Stimulated activated CD8-positive, alpha-beta memory T cell treated with anti-CD3 and anti-CD28 coated beads, Interleukin-7, amount 100 ng/mL, for 4 hours (primary cell): ENCODE measurements at places on chromosomes 3 and 15.

GRCh38 chr3:193873426-193874201 is 262.3 kb upstream of the HES1 start:
- no peak for DNase-seq

- DNase-seq: no peak
These were observed 11.3 kb downstream of the NBEAL2 start for GRCh38 chr3:46990573-46991374.

DNA sequence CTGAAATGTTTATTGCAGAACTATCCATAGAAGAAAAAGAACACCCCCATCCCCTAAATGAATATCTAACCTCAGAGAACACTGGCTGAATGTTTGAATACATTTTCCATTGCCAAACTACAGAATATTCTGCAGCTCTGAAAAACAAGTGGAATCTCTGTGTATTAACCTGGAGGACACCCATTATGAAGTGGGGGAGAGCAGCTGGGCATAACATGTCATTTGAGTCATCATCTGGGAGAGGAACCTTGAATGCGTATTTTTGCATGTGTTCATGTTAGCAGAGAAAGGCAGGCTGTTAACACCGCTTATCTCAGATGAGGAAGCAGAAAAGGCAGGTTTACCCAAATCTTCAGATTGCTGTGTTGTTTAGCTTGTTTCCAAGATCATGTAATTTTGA is 31.5 kb downstream of the ESYT3 start:
- no peak for DNase-seq

- no peak for DNase-seq
These were observed 34.2 kb upstream of the RAP2B start for GRCh38 chr3:153127788-153128187.

- no peak for DNase-seq
These were observed 154.6 kb downstream of the LRTM1 start for GRCh38 chr3:54773271-54773670.

DNA sequence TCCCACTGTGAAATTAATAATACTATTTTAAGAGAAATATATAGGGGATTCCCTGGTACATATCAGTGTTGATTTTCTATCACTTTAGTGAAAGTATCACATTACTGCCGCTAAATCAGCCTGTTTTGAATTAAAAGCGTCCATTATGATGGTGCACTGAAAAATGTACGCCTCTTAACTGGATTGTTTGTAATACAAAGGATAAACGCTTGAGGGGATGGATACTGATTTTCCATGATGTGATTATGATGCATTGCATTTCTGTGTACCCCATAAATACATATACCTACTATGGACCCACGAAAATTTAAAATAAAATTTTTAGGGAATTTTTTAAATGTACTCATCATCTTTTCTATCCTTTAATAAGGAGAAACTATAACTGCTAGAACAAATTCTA is 478.6 kb downstream of the MAGI1 start:
- no peak for DNase-seq

- no peak for DNase-seq
These were observed 135.0 kb downstream of the NUP210 start for GRCh38 chr3:13285007-13285567.

DNA sequence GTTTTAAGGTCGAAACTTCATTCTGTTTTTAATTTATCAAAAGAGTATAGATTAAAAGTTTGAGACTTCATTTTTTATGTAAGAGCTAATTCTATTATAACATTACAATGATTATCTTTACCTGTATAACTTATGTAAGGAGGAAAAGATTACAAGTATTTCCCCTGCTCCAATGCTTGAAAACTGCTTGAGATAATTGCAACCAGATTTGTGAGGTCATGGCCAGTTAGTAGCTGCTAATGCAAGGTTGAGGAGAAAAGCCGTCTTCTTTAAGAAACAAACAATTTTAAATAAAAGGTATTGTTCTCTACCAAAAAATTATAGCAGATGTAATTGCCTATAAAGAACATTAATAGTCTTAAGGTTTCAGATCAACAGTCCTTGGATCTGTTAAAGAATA is 208.3 kb upstream of the UBE2E2 start:
- no peak for DNase-seq

- no peak for DNase-seq
These were observed 285.7 kb upstream of the MME start for GRCh38 chr3:154794391-154794790.

DNA sequence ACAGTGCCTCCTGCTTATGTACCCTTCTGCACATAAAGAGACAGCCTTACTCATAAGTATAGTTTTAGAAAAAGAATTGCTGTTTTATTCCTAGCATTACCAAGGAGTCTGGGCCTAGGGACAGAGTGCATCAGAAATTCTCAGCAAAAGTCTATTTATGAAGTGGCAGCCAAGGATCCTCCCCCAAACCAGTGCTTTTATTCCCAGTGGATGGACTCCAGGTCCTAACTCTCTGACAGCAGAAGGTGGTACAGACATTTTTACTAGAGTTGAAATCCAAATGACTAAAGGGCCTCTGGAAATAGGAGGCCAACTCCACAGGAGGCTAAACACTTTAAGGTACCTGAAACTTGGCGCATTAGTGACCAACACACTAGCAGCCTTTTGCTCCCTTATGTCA is 407.2 kb upstream of the TPRG1 start:
- no peak for DNase-seq

DNA sequence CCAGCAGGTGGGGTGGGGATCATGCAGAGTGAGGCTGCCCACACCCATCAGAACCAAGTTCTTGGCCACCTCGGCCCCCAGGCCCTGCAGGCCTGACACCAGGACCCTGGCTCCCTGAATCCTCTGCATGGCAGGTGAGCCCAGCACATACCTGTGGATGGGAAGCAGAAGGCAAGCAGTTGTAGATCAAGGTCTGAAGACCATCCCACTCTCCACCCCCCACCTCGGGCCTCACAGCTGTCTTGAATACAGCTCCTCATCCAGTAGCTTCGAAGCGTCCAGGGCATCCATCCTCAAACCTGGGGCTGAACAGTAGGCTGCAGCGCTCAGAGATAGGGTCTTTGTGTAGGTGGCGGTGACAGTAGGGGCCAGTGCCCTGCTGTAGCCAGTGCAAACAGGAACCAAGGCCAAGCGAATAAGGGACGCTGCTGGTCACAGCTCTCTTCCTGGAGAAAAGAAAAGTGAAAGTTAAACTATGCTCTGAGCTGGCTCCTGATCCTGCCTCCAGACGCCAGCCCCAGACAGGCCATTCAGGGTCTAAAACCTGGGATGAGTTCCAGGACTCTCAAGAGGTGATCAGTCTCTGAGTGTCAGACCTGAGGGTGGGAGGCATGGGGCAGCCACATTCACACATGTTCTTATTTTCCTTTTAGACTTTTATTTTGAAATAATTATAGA is at the start of gene UBA7:
Gene UBA7, minus strand, starts transcription at position 457 of the 678 bp plus-strand sequence. Its CDS starts 166 bp downstream, at position 291.
- no peak for DNase-seq

- DNase-seq: no peak
These were observed 420.4 kb upstream of the PROK2 start for GRCh38 chr3:72205297-72205826.

DNA sequence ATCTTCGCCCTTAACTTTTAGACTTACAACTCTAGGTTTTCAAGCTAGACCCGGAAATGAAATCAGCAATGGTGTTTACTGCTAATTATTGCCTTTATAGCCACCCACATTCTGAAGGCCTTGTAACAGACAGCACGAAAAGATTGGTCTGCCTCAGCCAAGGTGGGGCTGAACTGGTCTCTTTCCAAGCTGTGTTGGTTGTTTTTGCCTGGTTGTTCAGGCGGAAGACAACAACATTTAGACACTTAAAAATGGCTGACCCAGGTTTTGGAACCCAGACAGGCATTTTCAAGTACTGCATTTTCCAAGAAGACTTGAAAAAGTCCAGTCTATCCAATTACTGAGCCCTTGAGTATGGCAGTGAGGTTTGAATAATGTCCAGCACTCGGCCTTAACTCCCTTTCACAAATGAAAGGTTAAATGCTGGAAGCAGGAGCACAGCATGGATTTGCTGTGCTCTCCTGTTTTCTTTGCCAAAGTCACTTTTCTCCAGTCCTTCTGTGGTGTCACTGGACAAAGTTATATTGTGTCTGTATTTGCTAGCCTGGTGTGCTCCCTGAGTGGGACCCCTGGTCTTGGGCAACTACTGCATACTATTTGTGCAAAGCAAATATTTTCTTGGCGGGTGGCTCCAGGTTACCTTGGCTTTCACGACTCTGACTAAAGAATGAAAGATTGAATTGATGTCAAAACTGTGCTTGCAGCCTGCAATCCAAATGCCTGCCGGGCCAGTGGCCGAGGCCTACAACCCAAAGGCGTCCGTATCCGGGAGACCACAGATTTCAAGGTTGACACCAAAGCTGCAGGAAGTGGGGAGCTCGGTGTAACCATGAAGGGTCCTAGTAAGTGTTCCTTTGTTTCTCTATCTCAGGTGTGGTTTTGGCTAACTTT is 93.5 kb downstream of the FLNB start:
- DNase-seq: no peak

GRCh38 chr15:43403616-43404015 is 32.7 kb downstream of the TUBGCP4 start:
- no peak for DNase-seq

GRCh38 chr3:88912294-88912877 is 195.0 kb upstream of the EPHA3 start:
- DNase-seq: no peak

DNA sequence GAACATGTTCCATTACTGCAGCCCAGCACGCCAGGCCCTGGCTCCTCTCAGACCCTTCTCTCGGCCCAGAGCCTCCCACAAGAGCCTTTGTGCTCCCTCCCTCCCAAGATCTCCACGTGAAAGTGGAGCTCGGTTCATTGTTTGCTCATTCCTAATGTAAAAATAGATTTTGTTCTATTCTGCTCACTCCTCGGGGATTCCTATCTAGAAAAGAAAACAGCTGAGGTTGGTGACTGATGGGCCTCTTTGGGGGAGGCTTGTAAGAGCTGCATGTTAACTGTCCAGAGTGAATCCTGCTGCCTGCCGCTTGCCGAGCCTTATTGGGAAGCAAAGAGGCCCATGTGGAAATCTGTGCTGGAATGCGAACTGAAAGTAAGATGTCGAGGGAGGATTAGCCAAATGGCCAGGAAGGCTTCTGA is 267.1 kb downstream of the LRTM1 start:
- DNase-seq: no peak

GRCh38 chr15:84872009-84872910 is 12.2 kb upstream of the SLC28A1 start:
- DNase-seq: no peak

GRCh38 chr3:126476166-126477060 is 722 bp upstream of the ZXDC start:
- no peak for DNase-seq

DNA sequence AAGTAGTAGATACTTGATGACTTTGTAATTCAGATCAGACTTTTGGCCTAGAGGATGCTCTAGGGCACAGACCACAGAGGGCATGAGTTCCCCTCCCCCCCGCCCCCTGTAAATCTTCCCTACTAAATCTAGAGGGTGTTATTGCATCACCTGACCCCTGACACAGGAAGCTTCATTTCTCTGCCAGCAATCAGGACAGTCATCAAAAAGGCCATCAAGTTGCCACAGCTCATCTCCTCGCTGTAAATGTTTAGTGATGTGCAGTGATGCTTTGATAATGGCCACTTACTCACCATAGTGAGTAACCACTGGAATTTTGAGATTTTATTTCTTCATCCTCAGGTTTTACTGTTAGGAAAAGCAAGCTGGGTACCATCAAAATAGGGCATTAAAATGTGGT is 289.2 kb upstream of the CHRM5 start:
- no peak for DNase-seq

DNA sequence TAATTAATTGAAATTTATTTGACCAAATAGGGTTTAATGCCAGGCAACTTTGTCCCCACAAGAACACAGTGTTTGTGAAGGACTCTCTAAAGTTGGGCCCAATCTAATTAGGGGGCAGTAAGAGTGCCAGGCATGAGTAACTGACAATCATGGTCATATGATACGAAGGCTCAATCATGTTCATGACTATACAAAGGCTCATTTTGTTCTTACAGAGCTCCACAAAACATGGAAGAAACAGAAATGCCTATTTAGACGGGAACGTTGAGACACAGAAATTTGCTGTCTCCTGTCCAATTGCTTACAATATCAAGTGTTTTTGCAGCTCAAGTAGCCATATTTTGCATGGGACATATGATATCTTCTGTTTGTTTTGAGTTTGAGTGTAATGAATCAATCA is 391.1 kb downstream of the SI start:
- DNase-seq: no peak

- no peak for DNase-seq
These were observed 101.6 kb upstream of the GOLGA6L6 start for GRCh38 chr15:20643024-20643770.

DNA sequence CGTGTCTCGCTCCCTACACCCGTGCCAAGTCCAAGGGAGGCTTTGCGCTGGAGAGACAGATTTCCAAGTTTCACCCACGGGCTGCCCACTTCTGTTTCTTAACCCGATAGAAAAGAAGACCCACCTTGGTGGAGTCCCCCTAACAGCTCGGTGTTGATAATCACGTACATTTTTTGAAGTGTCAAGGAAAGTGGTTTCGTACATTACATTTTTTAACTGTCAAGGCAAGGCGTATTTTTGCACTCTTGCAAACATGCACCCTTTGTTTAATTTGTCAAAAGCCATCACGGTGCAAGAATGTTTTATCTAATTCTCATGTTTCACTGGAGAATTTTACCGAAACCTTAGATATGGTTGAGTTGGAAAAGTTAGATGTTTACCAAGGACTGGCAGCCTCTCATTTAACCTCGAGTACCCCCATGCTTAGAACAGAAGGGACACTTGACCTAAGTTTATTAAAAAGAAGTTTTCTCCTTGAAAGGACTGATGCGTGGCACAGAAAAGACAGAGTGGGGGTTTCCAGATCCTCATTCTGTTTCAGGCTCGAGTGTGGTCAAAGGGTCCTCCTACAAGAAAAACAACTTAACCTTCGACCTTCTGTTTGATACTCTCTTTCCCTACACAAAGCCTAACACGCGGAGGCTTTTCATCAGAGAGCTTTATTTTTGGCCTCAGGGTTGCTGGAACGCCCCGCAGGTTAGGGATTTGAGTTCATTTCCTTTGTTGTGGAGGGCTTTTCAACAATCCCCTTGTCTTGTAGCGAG is 882 bp downstream of the GXYLT2 start:
- DNase-seq: no peak

DNA sequence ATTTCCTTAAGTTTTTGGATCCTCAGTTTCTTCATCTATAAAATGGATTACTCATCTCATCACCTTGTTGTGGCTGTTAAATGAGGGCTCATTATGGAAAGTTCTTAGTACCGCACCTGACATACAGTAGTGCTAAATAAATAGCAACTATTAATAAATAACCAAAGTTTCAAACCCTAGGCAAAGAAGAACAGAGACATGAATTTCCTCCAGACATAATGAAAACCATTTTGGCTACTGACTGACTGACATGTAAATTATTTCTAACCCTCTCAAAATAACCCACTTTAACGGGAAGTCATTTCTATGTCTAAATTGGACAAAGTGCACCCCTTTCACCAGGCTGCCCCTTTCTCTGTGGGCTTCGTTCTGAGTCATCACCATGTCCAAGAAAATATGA is 17.4 kb upstream of the KLHL6 start:
- no peak for DNase-seq

DNA sequence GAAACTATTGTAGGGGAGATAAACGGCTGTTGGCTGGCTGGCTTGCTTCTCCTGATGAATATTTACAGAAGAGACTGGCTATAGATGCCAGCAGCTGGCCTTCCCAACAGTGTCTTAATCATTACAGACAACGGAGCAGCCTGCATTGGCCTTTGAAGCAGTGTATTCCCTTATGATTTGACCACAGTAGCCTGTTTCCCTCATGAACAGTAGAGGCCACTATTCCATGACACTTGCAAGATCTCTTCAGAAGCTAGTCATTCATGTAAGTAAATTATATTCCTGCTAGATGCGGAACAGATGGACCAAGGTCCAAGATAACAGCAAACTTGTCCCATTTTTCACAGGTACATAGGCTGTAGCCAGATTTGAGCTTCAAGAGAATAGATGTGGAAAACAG is 47.3 kb downstream of the TMCO5A start:
- no peak for DNase-seq
